Mammary epithelial cell (primary cell): ENCODE measurements at places on chromosomes 6 and 20. TPM values are rescaled to one million over a fixed set of nuclear protein-coding genes. Genes with fewer than 3 reads are reported as not detected.

DNA sequence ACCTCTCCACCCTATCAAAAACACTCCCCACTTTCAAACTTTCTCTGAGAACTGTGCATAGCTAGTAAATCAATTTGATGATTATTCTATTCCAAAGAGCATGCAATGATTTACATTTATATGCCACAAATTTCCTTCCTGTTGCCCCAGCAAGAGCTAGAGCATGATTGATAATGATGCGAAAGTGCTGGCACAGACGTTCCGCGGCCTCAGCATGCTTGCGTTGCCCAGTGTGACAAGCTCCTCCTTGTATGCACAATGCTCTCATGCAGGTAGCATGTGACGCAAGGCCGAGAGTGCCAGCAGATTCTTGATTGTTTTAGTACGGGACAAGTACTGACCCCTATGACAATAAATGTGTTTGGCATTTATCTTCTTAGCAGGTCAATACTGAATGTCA is 696.3 kb upstream of the SLC35B3 start:
- DNase-seq, result no peak

DNA sequence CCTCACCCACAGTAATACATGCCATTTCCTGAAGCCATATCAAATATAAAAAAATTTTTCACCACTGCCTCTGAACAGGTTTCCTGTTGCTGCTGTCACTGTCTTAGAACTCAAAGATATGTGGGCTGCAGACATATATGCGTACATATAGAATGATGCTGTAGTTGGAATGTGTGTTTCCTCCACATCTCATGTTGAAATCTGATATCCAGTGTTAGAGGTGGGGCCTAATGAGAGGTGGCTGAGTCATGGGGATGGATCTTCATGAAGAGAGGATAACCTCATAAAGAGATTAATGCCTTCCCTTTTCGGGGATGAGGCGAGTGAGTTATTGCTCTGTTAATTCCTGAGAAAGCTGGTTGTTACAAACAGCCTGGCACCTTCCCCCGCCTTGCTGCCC is 7.7 kb upstream of the SCP2D1 start:
- peak; percentile 48 for DNase-seq

- DNase-seq, result peak; percentile 70
Observed at GRCh38 chr6:127618729-127619128, 41.8 kb downstream of the C6orf58 start.

GRCh38 chr6:36963451-36964290 is 9.1 kb downstream of the PI16 start:
- no peak for DNase-seq

GRCh38 chr6:133130863-133131262 is 110.3 kb upstream of the EYA4 start:
- DNase-seq, result peak; percentile 84

- no peak for DNase-seq
Observed at GRCh38 chr20:24697411-24697810, 228.0 kb downstream of the SYNDIG1 start.

DNA sequence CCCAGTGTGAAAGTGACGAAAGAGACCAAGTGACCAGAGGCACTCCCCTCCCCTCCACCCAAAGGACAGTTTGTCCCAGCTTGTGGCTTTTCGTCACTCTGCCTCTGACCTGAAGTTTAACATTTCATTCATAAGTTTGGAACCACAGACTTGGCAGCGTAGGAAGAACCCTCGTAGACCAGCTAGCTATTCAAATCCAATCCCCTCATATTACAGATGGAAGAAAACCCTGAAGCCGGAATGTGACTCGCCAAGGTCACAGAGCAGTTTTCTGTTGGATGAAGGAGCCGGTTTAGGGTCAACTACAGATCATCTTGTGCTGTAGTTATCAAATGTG is 3.9 kb upstream of the SYS1 start:
- peak; percentile 44 for DNase-seq

- DNase-seq, result peak; percentile 88
Observed at GRCh38 chr20:50843331-50844276, 48.7 kb downstream of the BCAS4 start.

- peak; percentile 21 for DNase-seq
Observed at GRCh38 chr6:36546308-36546919, 865 bp downstream of the STK38 start.

DNA sequence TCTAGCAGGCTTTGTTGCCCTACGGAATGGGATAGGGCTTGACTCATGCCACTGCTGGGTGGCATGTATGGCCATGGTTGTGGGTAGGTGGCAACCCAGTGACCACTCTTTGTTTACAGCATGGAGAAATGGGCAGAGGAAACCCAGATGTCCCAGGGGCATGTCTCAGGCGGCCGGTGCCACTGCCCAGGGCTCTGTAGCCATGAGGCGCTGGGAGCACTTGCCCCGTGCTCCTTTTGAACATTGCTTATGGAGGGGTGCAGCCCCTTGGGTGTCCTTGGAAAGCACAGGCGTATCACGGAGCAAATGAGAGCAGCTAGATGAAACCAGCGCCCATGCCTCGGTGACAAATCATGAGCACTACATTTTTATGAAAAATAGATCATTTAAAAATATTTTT is 212.5 kb upstream of the ECI2 start:
- DNase-seq, result no peak

CRYBG1 gene
- total RNA-seq, result 75.0 and 92.9 TPM in 2 replicates

CDH26 gene
- 0.33 TPM for total RNA-seq
